ENCODE measurements at places on chromosomes 5 and 9.

DNA sequence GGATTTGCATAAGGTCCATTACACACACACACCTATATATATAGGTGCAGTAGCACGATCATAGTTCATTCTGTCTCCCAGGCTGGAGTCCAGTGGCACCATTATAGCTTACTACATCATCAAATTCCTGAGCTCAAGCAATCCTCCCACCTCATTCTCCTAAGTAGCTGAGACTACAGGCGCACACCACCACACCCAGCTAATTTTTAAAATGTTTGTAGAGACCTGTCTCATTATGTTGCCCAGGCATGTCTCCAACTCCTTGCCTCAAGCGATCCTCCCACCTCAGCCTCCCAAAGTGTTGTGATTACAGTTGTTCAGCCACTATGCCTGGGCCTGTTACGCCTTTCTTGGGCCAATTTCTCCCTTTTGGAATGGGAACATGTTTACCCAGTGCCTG is 39.7 kb downstream of the DNAJB5 start:
- no peak for DNase-seq

- peak; percentile 88 for DNase-seq
These were observed 104.9 kb downstream of the CFAP90 start for GRCh38 chr5:7745882-7746610.

DNA sequence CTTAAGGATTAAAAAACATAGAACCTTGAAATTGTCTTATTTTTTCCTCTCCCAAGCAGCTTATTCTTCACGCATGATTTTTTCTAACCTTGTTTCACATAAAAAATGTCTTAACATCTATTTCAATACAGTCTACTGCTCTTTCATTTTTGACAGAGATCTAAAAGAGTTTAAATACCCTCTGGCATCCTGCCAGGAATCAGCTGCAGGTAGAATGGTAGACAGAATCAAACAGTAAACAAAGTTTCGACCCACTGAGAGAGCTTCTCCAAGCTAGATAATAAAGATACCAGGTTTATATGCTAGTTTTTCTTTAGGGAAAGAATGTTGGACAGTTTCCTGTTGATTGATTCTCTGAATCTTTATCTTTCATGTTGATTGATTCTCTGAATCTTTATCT is 555.8 kb upstream of the CDH9 start:
- DNase-seq = no peak

DNA sequence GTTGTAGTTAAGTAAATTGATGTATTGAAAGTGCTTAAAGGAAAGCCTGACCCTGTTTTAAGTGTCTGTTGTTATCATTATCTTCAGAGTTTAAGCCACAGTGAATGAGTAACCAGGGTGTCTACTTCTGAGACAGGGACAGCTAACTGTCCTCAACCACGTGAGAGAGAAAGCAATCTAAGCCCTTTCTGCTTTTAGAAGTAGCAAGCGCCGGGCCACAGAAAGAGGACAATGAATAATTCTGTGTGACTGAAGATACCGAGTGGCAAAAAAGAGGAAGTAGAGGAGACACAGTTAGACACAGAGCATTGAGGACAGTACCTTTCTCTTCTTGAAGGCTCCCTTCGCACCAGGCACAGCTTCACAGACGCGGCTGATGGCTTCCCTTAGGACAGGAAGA is 86.3 kb downstream of the S1PR3 start:
- no peak for DNase-seq

DNA sequence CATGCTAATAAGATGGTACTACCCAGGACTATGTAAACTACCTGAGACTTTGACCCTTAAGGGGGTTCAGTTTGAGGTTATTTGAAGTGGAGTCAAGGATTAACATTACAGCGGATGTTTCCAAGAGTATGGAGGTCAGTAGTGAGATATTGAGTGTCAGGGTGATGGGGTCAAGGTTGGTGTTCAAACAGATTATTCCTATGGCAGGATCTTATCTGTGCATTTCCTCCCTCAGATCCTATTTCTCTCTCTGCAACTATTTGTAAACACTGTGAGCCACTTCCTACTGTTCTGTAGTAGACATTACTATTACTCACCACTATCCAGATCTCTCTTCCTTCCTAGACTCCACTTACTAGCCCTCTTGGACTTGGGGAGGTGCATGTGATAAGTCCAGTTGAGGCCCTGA is 54.0 kb upstream of the STOM start:
- no peak for DNase-seq

- DNase-seq = no peak
These were observed 5.6 kb upstream of the PAM start for GRCh38 chr5:102749416-102750030.

GRCh38 chr9:132055756-132056155 is 23.9 kb downstream of the MED27 start:
- no peak for DNase-seq

GRCh38 chr5:2579126-2579525 is 172.4 kb downstream of the IRX2 start:
- no peak for DNase-seq

DNA sequence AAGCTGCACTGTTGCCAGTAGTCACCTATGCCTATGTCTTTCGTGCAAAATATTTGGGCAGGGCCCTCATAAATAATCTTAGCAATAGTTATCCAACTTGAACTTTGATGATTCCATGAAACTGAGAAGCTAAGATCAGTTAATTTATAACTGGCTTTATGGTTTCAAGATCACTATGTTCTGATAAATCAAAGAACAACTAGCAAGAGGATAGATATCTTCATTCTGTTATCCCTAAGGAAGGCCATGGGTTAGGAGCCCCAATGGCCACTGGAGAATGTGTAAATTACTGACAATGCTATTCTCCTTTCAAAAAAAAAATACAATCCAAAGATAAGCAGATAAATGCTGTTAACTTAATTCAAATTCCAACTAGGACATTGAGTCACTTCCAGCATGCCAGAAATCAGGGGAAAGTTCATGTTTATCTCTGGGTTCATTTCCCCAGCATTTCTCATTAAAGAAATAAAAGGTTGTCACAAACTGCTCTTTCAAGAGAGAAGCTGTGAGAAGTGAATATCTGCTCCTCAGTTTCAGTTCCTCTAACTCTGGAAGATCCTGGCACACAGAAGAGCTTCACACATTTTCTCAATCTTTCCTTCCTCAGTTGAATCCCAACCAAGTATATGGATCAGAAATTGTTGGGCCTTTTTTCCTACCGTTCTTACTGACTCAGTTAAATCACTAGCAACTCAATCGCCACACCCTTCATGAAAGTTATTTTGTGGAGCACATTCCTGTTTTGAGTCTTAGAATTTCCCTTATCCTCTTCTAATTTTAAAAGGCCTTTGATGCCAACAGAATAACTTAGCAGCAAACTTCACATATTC is 59.6 kb upstream of the SLC1A1 start:
- DNase-seq = no peak

- DNase-seq = peak; percentile 5
These were observed 621 bp downstream of the AK6 start for GRCh38 chr5:69368458-69369339.

DNA sequence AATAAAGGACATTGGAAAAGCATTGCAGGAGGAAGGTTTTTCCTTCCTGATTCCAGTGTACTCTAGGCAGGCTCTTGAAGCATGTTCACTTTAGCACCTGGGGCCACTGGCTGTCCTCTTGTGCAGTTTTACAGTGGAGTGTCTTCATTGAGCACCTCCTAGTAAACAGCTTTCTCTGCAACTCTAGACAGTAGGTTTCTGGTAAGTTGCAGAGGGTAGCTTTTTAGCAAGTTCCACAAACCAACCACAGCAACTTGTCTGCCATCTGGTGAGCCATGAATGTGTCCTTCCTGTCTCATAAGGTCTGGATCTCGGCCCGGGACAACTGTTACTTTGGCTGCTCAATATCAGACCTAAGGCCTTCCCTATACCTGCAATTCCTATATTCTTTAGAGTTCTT is 488.0 kb downstream of the MAN2A1 start:
- no peak for DNase-seq

- peak; percentile 16 for DNase-seq
These were observed 191.8 kb downstream of the MELK start for GRCh38 chr9:36764364-36765076.

DNA sequence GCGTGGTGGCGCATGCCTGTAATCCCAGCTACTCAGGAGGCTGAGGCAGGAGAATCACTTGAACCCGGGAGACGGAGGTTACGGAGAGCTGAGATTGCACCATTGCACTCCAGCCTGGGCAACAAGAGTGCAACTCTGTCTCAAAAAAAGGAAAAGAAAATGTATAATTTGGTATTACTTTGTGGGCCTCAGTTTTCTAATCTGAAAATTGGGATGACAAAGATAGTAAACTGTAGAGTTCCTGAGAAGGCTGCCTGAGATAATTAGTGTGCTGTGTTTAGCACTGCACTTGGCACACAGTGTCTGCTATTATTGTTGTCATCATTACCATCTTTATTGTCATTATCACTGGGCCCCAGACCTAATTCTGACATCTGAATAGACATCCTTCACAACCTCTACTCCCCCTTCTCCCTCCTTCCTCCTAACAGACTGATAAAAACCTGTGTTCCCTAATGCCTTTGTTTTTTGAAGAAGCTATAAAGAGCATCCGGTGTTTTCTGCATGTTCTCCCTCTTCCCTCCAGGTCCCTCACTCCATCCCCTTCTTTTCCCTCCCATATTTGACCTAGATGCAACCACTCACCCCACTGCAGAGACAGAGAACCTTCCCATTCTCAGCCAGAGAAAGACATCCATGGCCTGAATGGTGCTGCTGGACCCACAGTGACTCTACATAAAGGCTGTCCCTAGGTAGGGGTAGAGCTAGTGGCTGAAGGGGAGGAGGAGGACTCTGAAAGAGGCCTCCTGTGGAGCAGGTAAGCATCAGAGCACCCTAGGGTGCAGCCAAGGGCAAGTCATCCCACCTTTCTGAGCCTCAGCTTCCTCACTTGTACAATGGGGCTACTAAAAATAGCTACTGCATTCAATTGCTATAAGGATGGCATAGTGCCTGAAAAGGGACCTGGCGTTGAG is 15.7 kb upstream of the CYSTM1 start:
- no peak for DNase-seq

GRCh38 chr5:142770650-142771609 is 753 bp downstream of the ARHGAP26 start:
- DNase-seq = peak; percentile 66

GRCh38 chr9:115957585-115957984 is 196.0 kb upstream of the PAPPA start:
- no peak for DNase-seq

DNA sequence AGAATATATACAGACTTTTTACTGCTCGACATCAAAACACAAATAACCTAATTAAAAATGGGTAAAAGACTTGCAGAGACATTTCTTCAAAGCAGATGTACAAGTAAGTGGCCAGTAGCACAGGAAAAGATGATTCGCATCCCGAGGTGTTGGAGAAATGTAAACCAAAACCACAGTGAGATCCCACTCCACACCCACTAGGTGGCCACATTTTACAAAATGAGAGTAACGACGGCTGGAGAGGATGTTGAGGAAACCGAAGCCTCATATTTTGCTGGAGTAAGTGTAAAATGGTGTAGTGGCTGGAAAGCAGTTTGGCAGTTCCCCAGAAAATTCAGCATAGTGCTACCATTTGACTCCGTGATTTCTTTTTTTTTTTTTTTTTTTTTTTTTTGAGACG is 21.3 kb upstream of the GBGT1 start:
- DNase-seq = peak; percentile 32

GRCh38 chr5:160001457-160001856 is 7.5 kb upstream of the TTC1 start:
- no peak for DNase-seq

GRCh38 chr5:67144183-67144639 is 52.4 kb downstream of the CD180 start:
- no peak for DNase-seq

- no peak for DNase-seq
These were observed 27.1 kb upstream of the MGAT1 start for GRCh38 chr5:180829726-180830125.

- DNase-seq = no peak
These were observed 1603.4 kb downstream of the MAT2B start for GRCh38 chr5:165108809-165109208.

GRCh38 chr5:157566902-157567489 is 8.6 kb downstream of the ADAM19 start:
- no peak for DNase-seq

- no peak for DNase-seq
These were observed 81.1 kb upstream of the GRAMD2B start for GRCh38 chr5:126341906-126342630.

DNA sequence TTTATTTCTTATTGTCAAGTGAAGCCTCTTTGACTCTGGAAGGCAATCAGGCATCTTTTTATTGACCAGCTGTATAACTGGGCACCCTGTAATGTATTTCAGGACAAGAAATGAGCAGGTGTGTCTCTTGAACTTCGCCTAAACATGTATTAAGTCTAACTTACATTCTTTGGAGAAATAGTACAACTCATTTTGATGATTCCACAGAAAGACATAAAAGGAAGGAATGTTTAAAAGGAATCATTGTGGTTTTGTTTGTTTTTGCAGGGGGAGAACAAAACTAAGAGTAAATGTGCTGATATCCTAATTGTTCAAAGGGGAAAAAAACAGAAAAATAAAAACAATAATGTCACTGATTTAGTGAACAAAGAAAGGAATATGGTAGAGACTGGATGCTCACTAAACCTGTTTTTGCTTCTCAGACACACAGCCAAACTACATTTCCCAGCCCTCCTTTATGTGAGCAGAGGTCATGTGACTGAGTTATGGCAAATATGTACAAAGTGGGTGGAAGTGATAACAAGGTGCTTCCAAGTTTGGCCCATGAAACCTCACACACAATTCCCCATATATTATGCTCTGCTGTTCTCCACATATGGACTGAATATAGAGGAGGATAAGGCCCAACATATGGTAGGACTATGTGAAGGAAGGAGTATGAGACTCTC is 150.6 kb upstream of the ACOT12 start:
- DNase-seq = no peak

GRCh38 chr9:114034196-114034595 is 43.9 kb downstream of the AMBP start:
- no peak for DNase-seq

DNA sequence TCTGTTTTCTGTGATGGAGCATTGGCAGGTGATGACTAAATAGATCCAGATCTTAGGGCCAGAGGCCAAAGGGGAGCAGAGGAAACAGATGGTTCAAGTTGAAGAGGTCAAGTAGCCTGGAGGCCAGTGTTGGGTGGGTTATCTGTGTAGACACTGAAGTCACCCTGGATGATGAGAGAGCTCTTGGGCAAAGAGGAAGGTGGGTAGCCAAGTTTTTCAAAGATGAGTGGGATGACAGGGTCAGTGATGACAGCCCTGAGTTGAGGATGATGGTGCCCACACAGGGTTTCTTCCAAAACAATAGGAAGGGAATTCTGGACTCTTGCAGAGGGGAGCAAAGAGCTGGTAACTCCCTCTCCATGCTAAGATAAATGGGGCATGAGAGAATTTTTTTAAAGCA is 76.6 kb downstream of the CD180 start:
- no peak for DNase-seq

- no peak for DNase-seq
These were observed 527.2 kb downstream of the KCTD16 start for GRCh38 chr5:144697847-144698262.

GRCh38 chr9:32906213-32906612 is 95.2 kb downstream of the APTX start:
- no peak for DNase-seq

- no peak for DNase-seq
These were observed 154.1 kb downstream of the OSTF1 start for GRCh38 chr9:75242426-75242825.
